ENCODE measurements at places on chromosomes 12 and 14.

GRCh38 chr14:44701563-44702263 is 194.6 kb upstream of the FSCB start:
- DNase-seq: no peak

GRCh38 chr14:68364792-68365192 is 428.1 kb downstream of the ZFP36L1 start:
- DNase-seq: no peak

DNA sequence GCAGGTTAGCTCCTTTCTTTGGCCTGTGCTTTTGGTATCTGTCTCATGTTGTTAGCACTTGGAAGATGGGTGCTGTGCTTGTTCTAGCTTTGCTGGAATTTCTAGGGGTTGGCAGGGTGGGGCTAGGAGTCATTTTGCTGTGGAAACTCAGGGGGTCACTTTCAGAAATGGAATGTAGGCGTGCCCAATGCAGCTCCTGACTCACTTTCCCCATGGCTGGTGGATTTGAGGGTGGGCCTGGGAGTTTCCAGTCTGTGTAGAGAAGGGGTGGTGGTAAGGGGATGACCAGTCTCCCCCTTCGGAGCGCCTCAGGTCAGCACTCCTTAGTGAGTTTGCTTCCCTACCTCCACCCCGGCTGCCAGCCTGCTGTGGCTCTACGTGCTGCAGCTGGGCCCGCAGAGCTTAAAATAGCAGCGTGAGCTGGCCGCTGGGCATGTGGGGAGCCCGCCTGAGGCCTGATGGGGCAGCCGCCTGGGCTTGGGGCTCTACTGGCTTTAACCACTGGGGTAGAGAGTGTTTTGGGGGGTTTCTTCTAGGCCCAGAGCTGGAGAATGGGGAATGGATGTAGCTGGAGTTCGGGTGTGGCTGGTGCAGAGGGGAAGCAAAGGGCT is 108.2 kb downstream of the TSPAN9 start:
- DNase-seq: no peak

GRCh38 chr12:53480491-53481442 is 18.5 kb downstream of the MAP3K12 start:
- no peak for DNase-seq
